ENCODE measurements at places on chromosomes 7 and 10.

- no peak for DNase-seq
Measured at GRCh38 chr7:437329-438251, 82.1 kb downstream of the PDGFA start.

- no peak for DNase-seq
Measured at GRCh38 chr10:120381931-120382330, 75.1 kb upstream of the PLPP4 start.

DNA sequence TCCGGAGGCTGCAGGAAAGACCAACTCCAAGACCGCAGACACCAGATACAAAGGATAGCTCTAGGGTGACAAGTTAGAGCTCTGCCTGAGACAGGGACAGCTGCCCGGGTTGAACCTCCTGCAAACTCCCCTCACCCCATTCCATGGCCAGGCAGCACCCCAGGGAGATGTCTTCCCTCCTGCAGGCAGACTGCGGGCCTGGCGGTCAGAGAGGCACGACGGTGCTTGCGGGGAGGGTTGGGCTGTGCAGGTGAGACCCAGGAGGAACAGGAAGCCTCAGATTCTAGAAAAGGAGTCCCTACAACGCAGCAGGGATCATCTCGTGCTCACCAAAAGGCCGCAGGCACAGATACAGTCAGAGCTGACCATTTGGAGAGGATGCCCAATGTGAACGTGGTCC, 34.6 kb downstream of the CARD11 start:
- DNase-seq, result no peak

DNA sequence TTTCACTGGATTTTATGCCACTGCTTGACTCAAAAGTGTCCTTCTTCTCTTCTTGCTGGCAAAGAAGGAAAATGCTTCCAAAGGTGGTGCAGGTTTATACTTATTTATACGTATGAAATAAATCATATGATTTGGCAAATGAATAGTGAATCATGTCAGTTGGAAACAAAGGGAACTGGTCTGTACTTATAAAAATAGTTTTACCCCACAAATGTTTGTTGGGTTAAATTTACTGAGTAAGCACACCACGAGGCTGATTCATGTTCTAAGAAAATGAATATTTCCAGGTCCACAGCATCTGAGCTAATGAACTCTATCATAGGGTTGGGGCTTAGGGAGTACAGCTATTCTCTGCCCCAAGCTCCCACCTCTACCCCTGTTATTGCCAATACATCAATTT, 232.2 kb downstream of the TRIL start:
- DNase-seq, result no peak

DNA sequence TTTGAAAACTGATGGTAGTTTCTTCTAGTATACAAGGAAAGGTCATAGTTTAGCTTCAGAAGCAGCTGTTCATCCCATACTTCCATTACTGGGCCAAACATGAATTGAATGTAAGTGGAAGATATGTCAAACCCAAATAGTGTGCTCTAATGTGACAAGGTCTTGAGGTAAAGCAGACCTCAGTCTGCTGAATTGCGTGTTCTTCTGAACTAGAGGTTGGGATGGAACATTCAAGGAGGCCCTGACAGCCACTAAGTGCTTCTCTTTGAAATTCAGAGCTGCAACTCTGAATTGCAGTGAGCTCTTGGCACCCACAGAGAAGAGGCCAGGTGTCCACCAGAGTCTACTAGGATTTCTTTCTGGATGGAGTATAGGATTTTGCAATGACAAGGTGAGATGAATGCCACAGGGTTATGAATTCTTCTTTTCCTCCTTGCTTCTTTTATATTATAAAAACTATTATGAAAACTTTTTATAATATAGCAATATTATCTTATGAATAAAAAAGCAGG, 98.5 kb downstream of the IDE start:
- no peak for DNase-seq

DNA sequence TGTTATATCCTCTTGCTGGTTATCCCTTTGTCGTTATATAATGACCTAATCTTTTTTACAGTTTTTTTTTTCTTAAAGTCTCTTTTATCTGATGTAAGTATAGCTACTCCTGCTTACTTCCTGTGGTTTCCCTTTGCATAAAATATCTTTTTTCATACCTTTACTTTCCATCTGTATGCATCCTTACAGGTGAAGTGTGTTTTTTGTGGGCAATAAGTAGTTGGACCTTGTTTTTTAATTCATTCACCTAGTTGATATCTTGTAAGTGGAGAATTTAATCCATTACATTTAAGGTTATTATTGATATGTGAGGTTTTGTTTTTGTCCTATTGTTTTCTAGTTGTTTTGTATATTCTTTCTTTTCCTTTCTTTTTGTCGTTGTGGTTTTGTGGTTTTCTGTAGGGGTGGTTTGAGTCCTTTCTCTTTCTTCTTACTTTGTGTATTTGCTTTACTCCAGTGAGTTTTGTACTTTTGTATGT, 168.6 kb downstream of the MLLT10 start:
- no peak for DNase-seq
